ENCODE measurements at places on chromosomes 12 and 14. TPM values are rescaled to one million over a fixed set of nuclear protein-coding genes. Genes with fewer than 3 reads are reported as not detected.

- no peak for DNase-seq
These were observed 98.9 kb upstream of the PLEKHG7 start for GRCh38 chr12:92603741-92604432.

DNA sequence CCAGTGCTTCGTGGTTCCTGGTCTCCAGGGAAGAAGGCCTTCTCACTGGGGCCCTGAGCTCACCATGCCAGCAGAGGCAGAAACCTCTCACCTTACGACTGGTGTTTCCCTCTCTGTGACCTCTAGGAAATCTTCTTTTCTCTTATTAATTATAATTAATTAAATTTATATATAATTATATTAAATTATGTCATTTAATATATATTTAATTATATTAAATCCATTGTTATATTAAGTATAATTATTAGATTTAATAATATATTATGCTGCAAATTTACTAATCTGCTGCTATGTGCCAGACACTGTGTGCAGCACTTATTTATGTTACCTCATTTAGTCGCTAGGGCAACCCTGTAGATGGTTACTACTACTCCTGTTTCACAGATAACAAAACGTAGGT, 70.3 kb upstream of the MBIP start:
- DNase-seq = no peak

- no peak for DNase-seq
These were observed 42.3 kb downstream of the GNS start for GRCh38 chr12:64716839-64717455.

GRCh38 chr14:49861699-49862088, 9.1 kb upstream of the NEMF start:
- DNase-seq = peak; percentile 66

GRCh38 chr12:67028529-67028928, 240.6 kb upstream of the CAND1 start:
- DNase-seq = no peak

GRCh38 chr12:118709946-118710345, 271.4 kb upstream of the SRRM4 start:
- DNase-seq = no peak

DNA sequence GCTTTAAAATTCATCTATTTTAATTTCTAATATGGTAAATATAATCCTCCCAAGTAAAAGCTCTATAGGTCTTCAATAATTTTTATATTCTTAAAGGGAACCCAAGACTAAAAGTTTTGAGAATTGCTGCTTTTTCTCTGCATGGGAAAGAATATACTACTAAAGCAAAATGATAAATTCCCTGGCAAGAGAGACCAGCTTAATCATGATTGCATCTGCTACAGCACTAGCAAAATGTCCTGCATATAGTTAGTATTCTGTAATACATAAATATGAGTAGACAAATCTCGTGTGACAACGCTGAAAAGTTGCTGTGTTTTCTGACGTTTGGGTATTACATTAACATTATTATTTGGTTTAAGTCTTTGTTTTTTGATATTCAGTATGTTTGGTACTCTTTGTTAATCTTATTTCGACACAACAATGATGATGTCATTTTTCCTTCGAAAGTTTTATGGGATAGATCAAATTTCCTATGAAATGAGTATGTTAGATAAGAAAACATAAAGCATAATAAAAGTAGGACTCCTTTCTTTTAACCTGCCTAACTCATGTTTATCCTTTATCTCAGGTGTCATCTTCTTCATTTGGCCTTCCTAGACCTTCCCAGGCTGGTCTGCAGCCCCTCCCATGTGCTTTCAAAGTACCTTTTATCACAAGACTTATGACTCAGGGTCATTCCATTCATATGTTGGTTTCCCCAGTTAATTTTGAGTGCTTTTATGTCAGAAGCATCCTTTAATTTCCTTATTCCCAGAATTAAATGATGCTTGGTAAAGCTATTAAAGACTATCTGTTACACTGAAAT, 321.9 kb downstream of the RAD51B start:
- DNase-seq = no peak

- peak; percentile 98 for DNase-seq
These were observed at the start of gene ZC2HC1C for GRCh38 chr14:75069121-75069810. Gene ZC2HC1C, plus strand, starts transcription at chr14:75069641. Its CDS starts 933 bp downstream, at chr14:75070574.

DNA sequence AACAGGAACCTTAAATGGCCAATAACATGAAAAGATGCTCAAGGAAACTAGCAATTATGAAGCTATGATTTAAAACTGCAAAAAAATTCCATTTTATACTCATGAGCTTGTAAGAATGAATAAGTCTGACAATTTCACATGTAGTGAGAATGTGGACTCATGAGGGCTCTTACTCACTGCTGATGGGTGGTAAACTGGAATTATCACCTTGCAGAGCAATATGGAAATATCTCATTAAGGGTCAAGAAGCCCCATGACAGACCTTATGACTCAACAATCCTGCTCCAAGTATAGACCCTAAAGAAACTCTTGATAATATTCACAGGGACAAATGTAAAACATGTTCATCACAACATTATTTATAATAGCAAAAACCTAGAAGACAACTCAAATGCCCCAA, 23.5 kb upstream of the SMAGP start:
- DNase-seq = no peak

DNA sequence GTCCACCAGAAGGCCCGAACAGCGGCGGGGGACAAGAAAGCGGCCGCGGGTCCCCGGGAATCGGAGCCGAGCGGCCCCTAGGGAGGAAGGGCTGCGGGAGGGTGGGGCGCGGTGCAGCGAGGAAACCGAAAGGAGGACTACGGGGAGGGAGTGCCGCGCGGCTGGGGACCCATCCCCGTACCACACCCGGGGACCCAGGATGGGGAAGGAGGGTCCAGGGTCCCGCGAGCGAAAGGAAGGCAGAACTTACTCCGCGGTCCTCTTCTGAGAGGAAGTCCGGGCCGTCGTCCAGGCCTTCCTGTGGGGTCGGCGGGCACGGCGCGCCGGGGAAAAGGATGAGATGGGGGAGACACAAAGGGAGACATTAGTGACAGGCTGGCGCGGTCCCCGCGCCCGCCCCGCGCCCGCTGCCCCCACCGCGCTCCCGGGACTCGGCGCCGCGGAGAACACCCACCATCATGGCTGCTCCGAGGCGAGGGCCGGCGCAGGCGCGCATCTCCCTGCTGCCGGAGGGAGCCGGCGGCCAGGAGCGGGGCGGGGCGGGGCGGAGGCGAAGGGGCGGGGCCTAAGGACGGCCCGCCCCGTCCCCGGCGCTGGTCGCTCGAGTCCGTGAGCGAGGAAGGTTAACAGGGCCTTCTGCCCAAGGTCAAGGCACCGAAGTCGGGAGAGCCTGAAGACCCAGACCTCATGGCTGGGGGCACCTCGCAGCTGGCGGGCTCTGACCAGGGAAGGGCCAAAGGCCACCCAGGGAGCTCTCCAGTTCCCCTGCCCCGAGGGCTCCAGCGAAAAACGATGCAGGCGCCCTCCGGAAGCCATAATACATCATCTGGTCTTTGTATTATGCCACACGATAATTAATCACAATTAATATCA, at the start of gene SNX6:
Gene SNX6 (minus strand): TSS at position 492 of the 873 bp plus-strand sequence. CDS start 32 bp downstream, at position 460.
- peak; percentile 92 for DNase-seq

GRCh38 chr14:95527387-95528002, 7.4 kb upstream of the GLRX5 start:
- no peak for DNase-seq

B3GNT4 gene
- total RNA-seq = not detected

MIPOL1 gene
- 8.4 TPM for total RNA-seq

Data from Right ventricle myocardium superior (tissue), 1 donor.